CD4-positive, alpha-beta T cell treated with Interleukin-2 at 100 ng/mL for 4 hours (primary cell): ENCODE measurements at places on chromosomes 7 and 10.
A peak's percentile ranks its signal among the peaks of the same experiment; 100 is the strongest.

DNA sequence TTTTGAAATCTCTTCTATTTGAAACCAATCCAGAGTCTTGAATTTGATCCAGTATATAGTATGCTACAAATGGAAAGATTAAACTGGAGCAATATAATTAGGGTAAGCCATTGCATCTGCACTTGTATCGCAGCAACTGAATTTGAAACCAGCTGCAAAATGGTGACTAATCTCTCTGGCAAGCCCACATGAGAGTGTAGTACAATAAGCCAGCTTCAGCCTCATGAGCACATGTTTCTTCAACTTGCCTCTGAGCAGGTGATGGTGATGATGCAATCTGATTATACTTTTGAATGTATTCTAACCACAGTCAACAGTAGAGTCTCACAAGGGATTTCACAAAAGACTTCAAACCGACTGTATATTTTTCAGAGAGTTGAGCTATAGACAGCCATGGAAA lies 829 bp upstream of the RPA3 start:
- DNase-seq = peak; percentile 41

DNA sequence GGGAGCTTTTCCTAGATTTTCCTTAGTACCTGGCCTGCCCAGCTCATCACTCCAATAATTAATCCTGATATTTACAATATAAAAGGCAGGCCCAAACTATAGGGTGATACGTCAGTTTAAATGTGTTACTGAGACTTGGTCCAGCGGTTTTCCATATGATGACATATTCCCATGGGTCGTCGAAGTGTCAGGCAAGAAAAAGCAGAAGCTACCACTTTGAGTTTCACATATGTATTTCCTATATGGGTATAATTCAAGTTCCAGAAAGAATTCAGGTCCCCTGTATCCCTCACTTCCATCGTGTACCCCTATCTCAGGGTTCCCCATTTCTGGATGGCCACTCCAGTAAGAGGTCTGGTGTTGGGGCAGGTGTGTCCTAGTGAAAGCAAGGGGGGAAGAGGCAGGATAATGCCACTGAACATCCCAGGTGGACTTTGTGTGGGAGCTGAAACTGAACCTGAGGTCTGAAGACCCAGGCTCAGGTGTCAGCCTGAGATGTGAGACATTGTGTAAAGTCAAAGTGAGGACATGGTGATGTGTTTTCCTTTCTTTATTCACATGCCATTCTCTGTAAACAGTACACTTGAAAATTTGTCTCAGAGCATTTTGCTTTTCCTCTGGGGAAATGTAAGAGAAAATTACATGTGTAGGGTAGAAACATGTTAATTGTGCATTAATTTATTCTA lies 167.8 kb downstream of the PLXDC2 start:
- DNase-seq = no peak

- peak; percentile 12 for DNase-seq
These were observed 92.8 kb downstream of the CHN2 start for GRCh38 chr7:29287366-29287765.

DNA sequence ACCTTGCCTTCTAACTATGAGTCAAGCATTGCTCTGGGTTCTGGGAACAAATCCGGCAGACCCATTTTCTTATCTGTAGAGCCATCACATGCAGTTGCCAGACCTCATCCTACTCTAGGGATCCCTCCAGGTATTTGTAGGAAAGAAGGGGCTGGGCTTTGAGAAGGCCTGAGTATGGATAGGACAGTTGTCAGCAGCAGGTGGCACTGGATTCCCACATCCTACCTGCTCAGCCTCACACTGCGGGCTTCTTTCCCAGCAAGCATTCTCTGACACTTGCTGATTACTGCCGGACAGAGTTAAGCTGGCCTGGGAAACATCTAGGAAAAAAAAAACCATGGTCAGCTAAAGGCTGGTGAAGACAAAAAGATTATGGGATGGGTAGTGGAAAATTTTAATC lies 224.1 kb downstream of the CCSER2 start:
- no peak for DNase-seq

DNA sequence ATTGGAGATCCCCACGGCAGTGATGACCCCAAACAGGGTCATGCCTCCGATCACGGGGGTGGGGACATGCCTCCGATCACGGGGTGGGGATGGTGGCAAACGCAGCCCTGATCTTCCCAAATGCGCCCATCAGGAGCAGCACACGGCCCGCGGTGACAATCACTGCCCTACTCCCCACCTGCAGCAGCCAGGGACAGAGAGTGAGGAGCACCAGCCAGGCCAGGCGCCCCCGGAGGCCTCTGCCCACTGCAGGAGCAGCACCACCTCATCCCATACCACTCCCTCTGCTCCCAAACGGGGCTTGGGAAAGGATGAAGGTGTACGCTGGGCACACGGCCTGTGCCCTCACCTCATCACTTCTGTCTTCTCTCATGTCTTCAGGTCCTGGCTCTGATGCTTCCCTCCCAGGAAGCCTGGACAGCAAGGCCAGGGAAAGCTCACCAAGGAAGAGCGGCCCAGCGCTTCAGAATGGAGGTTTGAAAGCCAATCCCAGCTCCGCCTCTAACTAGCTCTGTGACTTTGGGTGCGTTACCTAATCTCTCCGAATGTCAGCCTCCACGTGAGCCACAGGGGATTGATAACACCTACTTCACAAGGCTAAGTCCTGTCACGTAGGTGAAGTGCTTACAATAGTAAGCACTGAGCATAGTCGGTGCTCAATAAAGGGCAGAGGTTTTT lies 37.1 kb downstream of the STRA8 start:
- no peak for DNase-seq

- DNase-seq = no peak
These were observed 18.7 kb downstream of the FRMD4A start for GRCh38 chr10:14312014-14312413.

GRCh38 chr7:95951531-95951930 lies 179.2 kb downstream of the DYNC1I1 start:
- no peak for DNase-seq
